Stimulated activated CD4-positive, alpha-beta T cell treated with anti-CD3 and anti-CD28 coated beads, Interleukin-15, amount 100 ng/mL, for 1 hour (primary cell): ENCODE measurements at places on chromosomes 3 and 15.

- no peak for DNase-seq
These were observed 6.0 kb downstream of the HEMK1 start for GRCh38 chr3:50575372-50575771.

- DNase-seq, result no peak
These were observed 13.1 kb upstream of the ABHD2 start for GRCh38 chr15:89075101-89075640.

DNA sequence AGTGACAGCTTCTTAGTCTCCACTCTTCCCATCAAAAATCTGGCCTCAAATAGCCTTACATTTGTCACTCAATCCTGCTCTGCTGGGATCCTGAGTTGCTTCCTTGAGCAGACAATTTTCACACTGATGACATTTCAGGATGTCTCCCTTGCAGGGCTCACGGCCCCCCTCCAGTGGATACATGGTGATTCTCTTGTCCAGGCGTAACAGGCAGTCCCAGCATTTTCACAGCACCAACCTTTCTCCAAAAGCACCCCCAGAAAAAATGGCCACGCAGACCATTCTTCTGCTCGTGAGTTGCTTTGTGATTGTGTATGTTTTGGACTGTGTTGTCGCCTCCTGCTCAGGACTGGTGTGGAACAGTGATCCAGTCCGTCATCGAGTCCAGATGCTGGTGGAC lies 47.4 kb upstream of the WNT7A start:
- no peak for DNase-seq

- no peak for DNase-seq
These were observed 169.2 kb upstream of the RORA start for GRCh38 chr15:61398310-61398709.

- no peak for DNase-seq
These were observed 24.3 kb upstream of the ATP8B4 start for GRCh38 chr15:50143255-50143860.

- no peak for DNase-seq
These were observed 198.6 kb upstream of the SLC2A2 start for GRCh38 chr3:171225165-171225564.

- DNase-seq, result no peak
These were observed 162.5 kb downstream of the FNDC3B start for GRCh38 chr3:172201870-172202236.
